ENCODE measurements at places on chromosomes 1 and 21. TPM values are rescaled to one million over a fixed set of nuclear protein-coding genes. Genes with fewer than 3 reads are reported as not detected.
A peak's percentile ranks its signal among the peaks of the same experiment; 100 is the strongest.

- DNase-seq = no peak
Observed at GRCh38 chr1:30632481-30632880, 90.9 kb downstream of the MATN1 start.

- no peak for DNase-seq
Observed at GRCh38 chr1:154062309-154062708, 71.7 kb downstream of the RPS27 start.

The BLACAT1 gene
- 1.5 TPM for total RNA-seq

The CASZ1 gene
- total RNA-seq = 1.1 TPM

- DNase-seq = peak; percentile 60
Observed at GRCh38 chr1:43582162-43582566, 51.5 kb downstream of the PTPRF start.

The PALMD gene
- total RNA-seq = 96.7 TPM

- DNase-seq = no peak
Observed at GRCh38 chr21:30695956-30696355, 22.6 kb downstream of the KRTAP21-3 start.

DNA sequence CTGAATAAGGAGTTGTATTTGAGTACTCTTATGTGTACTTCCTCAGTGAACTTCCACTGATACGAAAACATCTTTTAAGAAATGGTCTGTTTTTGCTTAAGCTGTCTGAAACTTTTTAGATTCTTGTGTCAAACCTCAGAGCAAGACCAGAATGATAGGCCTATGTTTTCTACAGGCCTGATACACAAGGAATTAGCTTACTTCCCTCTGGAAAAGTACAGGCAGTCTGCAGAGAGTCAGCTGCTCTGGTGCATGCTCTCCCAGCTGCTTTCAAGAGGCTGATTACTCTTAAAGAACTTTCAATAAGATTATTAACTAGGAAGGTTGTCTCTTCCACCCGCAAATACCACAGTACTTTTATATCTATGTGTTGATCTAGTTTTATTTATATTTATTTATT, 9.5 kb downstream of the SNX27 start:
- no peak for DNase-seq

DNA sequence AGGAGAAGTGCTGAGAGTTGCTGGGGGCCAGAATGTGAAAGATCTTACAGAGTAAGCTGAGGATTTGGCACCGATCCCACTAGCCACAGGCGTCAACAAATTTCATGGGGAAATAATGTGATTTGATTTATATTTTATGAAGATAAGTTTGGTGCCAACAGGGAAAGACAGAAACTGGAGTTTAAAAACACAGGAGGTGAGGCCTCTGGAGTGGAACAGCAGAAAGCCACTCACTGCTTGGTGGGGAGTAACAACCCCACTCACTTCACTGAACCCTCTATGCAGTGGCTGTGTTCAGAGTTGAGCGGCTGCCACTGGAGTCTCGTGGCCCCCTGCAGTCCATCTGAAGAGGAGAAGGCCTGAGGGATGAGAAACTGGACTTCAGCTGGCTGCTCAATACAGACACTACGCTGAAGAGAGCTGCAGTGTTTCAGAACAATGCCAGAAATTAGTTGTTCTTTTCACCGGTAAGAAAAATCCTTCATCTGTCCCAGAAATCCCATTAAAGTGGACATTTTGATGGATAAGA, 48.0 kb upstream of the RXRG start:
- DNase-seq = no peak

The NES gene
- 28.5 TPM for total RNA-seq

The HSD3B2 gene
- total RNA-seq = not detected

The NBPF4 gene
- not detected for total RNA-seq
